ENCODE measurements at places on chromosomes 5 and 9. TPM values are rescaled to one million over a fixed set of nuclear protein-coding genes. Genes with fewer than 3 reads are reported as not detected.

DNA sequence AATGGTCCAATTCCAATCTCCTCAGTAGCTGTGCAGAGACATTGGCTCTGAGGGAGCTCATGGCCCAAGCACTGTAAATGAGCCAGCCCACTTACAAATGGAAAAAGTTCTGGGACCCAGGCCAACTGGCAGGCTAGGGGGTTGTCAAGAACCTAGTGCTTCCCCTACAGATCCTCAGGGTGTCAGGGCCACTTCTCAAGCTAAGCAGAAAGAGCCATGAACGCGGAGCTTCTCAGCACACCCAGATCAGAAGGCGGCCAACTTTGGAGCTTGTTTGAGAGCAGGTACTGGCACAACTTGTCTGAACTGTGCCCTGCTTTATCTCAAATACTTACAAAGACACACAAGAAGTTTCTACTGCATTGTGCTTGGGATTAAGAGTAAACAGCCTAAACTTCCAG, 17.5 kb downstream of the TLE1 start:
- no peak for DNase-seq

CDH6 gene
- total RNA-seq, result not detected

SHOC1 gene
- not detected for total RNA-seq

PIP5KL1 gene
- 2.7 TPM for total RNA-seq

GRCh38 chr9:78828521-78828920, 531.6 kb downstream of the PSAT1 start:
- no peak for DNase-seq

C7 gene
- total RNA-seq, result not detected

DNA sequence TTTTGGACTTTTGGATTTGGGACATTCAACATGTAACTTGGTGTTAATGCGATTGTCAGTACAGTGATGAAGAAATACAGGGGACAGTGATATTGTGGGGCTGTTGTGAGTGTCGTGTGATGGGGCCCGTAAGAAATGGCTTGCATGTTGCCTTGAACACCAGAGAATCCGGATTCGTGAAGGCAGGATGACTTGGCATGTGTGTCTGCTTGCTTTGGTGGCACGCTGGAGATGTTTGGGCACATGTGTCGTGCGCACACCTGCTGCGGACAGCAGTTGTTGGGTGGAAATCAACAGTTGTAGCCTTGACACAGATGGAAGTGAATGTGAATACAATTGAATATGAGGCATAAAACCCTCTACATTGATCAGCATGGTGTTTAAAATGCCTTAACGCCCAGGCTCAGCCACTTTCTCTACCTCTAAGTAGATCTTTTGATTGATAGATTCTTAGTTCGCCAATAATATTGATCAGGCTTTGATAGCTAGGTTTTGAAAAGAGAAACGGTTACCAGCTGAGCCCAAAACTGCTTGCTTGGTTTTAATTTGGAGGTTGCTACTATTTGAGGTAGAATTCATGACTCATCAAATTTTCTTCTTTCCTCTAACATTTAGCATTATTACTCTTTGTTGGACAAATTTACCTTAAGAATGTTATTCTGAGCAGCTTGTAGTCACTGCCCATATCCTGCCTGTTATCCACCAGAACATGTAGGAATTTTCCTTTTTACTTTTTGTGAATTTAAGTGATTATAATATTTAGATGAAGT, 94.4 kb downstream of the TRIO start:
- no peak for DNase-seq

POLR3G gene
- total RNA-seq, result 9.5 TPM

CCDC183 gene
- total RNA-seq, result 0.38 TPM

- DNase-seq, result no peak
Measured at GRCh38 chr5:107217721-107218130, 453.0 kb downstream of the EFNA5 start.
